ENCODE measurements at places on chromosomes 13 and 19. TPM values are rescaled to one million over a fixed set of nuclear protein-coding genes. Genes with fewer than 3 reads are reported as not detected.
A peak's percentile ranks its signal among the peaks of the same experiment; 100 is the strongest.

GRCh38 chr19:38932425-38933179 is 1.9 kb downstream of the MRPS12 start:
- DNase-seq = no peak

DNA sequence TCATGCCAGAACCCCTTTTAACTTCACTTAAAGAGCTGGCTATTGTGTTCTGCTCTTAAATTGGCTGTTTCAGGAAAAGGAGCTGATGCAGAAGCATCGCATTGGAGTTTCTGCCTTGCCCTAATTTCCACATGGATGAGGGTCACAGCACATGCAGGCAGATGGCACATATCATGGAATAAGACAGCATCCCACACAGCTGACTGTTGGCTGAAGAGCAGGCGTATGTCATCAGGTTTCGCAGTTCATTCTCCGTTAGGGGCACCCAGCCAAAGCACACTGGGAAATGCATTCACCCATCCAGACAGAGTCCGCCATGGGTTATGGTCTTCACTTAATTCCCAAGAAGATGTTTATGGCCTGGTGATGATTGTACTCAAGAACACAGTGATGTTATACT is 572.5 kb downstream of the LIG4 start:
- no peak for DNase-seq

Gene ZNF497
- total RNA-seq = 1.6 TPM

GRCh38 chr13:27790523-27790922 is 1.8 kb upstream of the GSX1 start:
- no peak for DNase-seq

Gene SIGLEC8
- total RNA-seq = 0.59 TPM

Gene C13orf42
- total RNA-seq = not detected

DNA sequence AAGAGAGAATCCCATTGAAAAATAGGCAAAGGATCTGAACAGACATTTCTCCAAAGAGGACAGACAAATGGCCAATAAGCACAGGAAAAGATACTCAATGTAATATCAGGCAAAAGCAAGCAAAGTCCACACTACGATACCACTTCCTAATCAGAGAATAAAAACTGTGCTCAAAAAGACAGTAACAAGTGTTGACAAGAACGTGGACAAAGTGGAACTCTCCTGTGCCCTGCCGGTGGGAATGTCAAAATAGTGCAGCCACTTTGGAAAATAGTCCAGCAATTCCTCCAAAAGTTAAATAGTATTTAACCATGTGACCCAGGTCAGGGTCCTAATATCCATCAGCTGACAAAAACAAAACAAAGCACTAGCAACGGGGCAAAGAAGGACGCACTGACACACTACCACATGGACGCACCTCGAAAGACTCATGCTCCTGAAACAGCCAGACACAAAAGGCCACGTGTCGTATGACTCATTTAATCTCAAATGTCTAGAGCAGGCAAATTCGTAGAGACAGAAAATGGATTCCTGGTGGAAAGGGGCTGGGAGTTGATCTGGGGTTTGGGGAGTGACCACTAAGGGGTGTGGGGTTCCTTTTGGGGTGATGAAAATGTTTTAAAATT is 5.2 kb downstream of the MIER2 start:
- no peak for DNase-seq

DNA sequence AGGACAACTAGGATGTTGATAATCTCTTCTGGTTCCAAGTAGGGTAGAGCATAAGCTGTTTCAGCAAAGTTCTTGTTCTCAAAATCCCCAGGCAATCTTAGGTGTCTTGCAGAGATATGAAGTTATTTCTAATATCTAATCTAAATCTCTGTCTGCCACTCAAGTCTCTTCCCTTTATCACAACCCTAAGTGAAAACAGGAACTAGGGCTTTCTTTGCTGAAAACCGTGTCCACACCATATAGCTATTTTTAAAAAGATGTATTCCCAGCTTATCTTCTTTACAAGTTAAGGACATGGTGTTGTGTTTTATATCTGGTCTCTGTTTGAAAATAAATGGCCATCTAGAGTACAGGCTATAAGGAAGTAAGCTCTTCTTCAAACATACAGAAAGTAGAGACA is 11.3 kb upstream of the RNASEH2B start:
- no peak for DNase-seq

Gene A1BG
- 5.1 TPM for total RNA-seq

Gene TUBB4A
- total RNA-seq = 0.49 TPM

Gene CGB2
- not detected for total RNA-seq

DNA sequence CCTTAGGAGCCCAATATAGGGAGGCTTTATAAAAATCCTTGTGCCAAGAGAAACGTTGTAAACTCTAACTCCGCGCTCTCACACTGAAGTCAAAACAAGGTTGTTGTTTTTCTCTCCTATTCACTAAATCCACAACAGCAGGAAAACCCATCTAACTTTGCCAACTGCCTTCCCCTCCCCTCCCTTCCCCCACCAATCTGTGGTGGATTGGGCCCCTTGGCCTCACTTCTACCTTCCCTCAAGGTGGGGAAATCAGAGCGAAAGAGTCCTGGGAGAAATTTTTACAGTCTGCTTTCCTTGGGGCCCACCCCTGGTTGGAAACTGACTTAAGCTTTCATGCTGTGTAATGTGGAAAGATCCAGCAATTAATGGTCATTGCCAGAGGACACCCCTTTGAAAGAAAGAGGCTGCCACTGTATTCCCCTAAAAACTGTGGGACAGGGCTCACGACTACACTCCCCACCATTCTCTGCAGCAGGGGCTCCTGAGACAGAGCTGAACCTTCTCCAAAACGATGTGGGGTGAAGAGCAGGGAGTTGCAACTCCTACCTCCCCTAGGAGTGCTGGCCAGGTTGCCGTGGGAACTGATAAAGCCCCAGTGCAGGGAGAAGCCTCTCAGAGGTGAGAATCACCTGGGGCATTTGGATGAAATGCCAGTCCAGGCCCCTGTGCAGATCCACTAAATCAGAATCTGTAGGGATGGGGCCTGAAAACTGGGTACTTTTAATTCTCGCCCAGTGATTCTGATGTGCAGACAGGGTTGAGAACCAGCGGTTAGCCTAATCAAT is 1.1 kb downstream of the DHRS12 start:
- DNase-seq = peak; percentile 14

- DNase-seq = no peak
Observed at GRCh38 chr13:50873467-50873866, 30.0 kb upstream of the DLEU7 start.

GRCh38 chr13:27053210-27053884 is 118.3 kb downstream of the USP12 start:
- no peak for DNase-seq

GRCh38 chr13:25922376-25922775 is 129.4 kb downstream of the SHISA2 start:
- DNase-seq = no peak

DNA sequence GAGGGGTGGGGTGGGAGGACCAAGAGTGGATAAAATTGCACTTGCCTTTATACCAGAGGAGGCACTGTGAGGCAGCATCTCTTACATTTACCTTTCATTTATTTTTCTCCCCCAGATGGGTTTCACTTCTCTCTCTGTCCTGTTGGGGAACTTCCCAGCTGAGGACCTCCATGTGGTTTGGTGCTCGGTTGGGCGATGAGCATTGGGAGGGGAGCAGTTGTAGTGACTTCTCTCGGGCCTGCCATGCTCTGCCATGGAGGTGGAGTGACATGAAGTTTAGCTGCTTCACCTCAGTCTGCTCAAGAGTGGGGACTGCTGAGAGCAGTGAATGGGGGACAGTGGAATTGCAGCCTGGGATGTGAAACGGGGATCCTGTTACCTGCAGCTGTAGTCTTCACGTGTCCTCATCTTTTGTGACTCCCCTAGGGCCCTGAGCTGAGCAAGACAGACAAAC is 23.1 kb upstream of the CXCL17 start:
- no peak for DNase-seq

- no peak for DNase-seq
Observed at GRCh38 chr13:90683711-90684131, 663.8 kb upstream of the MIR17HG start.

Gene STOML3
- total RNA-seq = not detected

DNA sequence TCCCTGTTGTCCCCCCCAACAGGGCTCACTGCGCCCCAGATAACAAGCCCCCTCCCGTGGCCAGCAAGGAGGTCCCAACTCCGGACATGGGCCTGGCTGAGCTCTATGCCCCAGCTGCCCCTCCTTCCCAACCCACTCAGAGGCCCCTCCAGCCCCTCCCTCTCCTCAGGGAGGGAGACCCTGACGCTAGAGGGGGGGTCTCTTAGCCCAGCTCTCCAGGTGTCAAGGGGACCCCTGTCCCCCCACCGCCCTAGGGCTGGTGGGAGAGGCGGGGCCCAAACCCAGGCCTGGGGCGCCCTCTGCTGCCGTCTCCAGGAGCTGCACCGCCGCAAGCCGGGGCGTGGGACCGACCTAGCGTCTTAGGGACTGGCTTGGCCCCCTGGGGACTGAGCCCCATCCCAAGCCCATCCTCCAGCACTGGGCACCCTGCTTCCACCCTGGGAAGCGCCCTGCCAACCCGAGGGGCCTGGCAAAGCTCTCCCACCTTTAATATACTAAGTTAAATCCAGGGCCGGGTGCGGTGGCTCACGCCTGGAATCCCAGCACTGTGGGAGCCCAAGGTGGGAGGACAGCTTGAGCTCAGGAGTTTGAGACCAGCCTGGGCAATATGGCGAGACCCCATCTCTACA is 1.4 kb downstream of the GRIN3B start:
- DNase-seq = no peak

DNA sequence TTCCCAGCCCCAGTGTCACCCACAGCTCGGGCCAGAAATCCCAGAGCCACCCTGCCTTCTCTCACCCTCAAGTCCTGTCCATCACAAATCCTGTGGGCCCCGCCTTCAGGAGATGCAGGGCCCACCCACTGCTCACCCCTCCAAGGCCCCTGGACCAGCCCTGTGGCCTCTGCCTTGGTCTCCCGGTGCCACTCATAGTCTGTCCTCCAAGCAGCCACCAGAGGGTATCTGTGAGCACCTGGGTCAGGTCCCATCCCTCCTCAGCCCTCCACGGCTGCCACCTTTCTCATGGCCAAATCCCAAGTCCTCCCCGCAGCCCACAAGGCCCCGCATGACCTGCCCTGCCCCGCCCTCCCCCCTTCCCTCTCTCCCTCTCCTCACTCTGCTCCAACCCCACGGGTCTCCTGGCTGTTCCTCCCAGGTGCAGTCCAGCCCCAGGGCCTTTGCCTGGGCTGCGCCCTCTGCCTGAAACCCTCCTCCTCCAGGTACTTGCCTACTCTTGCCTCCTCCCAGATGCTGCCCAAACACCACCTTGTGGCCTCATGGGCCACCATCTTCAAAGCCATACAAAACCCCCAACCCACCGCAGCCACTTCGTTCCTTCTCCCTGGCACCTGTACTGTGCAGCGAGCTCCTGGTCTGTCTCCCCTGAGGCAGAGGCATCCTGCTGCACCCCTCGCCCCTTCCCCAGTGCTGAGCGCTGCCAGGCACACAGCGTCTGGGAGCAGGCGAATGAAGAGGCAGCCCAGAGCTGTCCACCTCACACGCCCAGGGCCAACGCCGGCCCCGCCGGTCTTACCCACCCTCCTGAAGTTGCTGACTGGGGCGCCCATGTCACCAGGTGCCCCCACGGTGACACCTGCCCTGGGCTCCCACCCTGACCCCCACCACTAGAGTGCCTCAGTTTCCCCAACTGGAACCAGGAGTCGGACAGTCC is 13.2 kb upstream of the UQCR11 start:
- DNase-seq = no peak

Measured in skin of body (tissue), 3 donors.